IPS DF 6.9 (cell line): ENCODE measurements at places on chromosomes 11 and 22.

DNA sequence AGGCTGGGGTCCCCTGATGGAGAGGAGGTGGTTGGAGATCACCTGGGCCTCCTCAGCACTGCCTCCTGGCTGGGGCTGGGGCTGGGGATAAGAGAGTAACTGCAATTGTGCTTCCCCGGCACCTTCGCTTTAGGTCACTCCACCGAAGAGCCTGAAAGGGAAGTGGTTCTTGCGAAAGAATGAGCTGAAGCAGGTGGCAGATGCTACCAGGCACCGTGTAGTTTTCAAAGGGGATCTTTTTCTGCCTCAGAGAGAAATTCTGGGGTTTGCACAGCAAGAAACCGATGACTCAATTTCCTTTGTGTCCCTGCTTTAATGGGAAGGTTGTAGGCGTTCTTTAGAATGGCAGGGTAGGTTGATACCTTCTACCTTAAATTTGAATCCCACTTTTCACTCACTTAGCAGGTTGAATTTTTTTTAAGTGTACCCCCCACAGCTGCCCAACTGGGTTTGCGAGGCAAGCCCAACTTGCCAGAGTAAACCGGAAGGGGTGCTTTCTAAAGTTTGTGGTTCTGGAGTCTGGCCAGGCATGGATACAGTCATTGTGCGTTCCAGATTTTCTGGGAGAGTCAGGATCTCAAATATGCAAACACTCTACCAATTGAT is 5.3 kb downstream of the CD44 start:
- peaks cover 6% of the 10 kb centered on the region for H3K4me1 ChIP-seq
- H3K36me3 ChIP-seq: no peaks in the 10 kb centered on the region
- DNase-seq: no peak
- peaks cover 10% of the 10 kb centered on the region for H3K27me3 ChIP-seq

GRCh38 chr11:76025068-76025467 is 181.2 kb downstream of the WNT11 start:
- no peaks in the 10 kb centered on the region for H3K36me3 ChIP-seq
- no peaks in the 10 kb centered on the region; the same call in 1 of the 2 replicates for H3K4me1 ChIP-seq
- no peak overlapping the region for H3K4me3 ChIP-seq
- no peak overlapping the region for H3K27ac ChIP-seq
- DNase-seq: no peak

- DNase-seq: no peak
- H3K36me3 ChIP-seq: no peaks in the 10 kb centered on the region
- no peak overlapping the region for H3K27ac ChIP-seq
- H3K4me1 ChIP-seq: no peaks in the 10 kb centered on the region
- H3K27me3 ChIP-seq: no peaks in the 10 kb centered on the region
These were observed 21.8 kb downstream of the DHCR7 start for GRCh38 chr11:71426413-71426812.

- H3K36me3 ChIP-seq: no peaks in the 10 kb centered on the region
- no peak overlapping the region for H3K27ac ChIP-seq
- H3K4me1 ChIP-seq: no peaks in the 10 kb centered on the region
- no peak for DNase-seq
- no peaks in the 10 kb centered on the region for H3K27me3 ChIP-seq
These were observed 30.6 kb downstream of the MMP13 start for GRCh38 chr11:102924851-102925380.

- no peaks in the 10 kb centered on the region for H3K27me3 ChIP-seq
- H3K36me3 ChIP-seq: no peaks in the 10 kb centered on the region
- no peak overlapping the region for H3K4me3 ChIP-seq
- H3K27ac ChIP-seq: no peak overlapping the region
- no peaks in the 10 kb centered on the region; the same call in 1 of the 2 replicates for H3K4me1 ChIP-seq
These were observed 10.7 kb downstream of the SLCO2B1 start for GRCh38 chr11:75161506-75162095.

GRCh38 chr11:127598476-127598875 is 597.9 kb upstream of the KIRREL3 start:
- no peaks in the 10 kb centered on the region for H3K4me1 ChIP-seq
- H3K27ac ChIP-seq: no peak overlapping the region
- H3K36me3 ChIP-seq: no peaks in the 10 kb centered on the region
- DNase-seq: no peak
